ENCODE measurements at places on chromosomes 1 and 21.

- no peak for DNase-seq
Measured at GRCh38 chr1:181219938-181220337, 131.4 kb downstream of the IER5 start.

GRCh38 chr1:199743227-199743626 lies 284.3 kb upstream of the NR5A2 start:
- DNase-seq, result no peak

DNA sequence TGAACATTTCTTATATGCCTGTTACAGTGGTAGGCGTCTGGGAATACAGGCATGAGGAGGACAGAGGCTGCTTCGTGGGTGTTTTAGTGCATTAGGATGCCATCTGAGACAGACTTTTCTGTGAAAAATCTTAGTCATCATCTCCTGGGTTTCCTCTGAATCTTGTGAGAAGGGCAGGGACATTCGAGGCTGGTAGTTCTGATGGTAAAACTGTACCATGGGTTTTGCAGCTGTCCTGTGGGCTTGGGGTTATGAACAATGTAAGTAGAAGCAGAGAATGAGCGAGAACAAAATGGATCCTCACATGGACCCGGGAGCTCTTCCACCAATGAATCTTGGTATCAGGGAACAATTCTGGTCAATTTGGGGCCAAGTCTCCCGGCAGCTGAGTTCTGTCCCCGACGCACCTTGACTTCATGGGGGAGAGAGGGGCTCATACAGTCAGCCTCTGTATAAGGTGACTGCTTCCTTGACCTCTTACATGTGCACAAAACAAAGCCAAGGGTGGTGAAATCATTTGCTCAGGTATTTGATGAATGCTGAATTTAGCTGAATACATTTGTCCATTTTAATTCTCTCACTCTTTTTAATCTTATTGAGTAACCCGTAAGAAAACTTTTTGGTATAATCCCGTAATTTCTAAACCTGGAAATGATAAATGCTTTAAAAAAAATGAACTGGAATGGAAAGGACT lies 63.6 kb upstream of the ERRFI1 start:
- DNase-seq, result no peak

DNA sequence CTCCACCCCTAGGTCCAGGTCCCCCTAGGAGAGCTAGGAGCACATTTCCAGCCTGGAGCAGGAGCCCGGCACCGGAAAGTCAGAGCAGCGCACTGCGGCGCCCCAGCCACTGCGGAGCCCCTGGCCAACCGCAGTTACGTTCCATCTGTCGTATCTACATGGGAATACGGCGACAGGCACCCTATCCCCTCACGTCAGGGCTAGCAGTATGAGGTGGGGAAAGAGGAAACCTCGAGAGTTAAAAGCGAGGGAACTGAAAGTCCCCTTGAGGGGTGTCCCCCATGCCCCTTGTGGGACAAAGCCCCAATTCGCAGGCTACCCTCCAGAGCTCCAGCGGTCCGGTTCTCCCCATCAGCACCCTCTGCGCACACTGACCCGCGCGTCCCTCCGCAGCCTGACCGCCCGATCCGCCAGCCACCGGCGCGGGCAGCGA lies 995 bp downstream of the COLGALT2 start:
- DNase-seq, result no peak

GRCh38 chr21:14319805-14320204 lies 63.1 kb downstream of the HSPA13 start:
- DNase-seq, result no peak

DNA sequence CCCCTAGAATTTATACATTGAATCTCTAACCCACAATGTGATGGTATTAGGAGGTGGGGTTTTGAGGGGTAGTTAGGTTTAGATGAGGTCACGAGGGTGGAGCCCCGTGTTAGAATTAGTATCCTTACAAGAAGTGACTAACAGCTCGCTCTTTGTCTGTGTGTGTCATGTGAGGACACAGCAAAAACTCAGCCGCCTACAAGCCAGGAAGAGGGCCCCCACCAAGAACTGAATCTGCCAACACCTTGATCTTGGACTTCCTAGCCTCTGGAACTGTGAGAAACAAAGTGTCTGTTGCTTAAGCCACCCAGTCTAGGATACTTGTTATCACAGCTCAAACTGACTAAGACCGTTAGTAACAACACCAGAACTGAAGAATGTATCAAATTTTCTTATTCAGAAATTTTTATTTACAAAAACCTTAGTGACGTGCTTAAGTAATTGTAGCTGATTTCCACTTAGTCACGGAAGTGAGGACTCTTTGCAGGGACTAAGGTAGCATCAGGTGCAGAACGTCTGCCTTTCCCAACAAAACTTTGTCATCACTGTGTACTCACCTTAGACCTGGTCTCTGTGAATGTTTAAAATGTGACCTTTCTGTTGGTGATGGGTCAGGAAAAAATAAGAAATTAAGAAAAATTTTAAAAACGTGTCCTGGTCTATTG lies 24.5 kb upstream of the LRRC8C start:
- DNase-seq, result no peak

DNA sequence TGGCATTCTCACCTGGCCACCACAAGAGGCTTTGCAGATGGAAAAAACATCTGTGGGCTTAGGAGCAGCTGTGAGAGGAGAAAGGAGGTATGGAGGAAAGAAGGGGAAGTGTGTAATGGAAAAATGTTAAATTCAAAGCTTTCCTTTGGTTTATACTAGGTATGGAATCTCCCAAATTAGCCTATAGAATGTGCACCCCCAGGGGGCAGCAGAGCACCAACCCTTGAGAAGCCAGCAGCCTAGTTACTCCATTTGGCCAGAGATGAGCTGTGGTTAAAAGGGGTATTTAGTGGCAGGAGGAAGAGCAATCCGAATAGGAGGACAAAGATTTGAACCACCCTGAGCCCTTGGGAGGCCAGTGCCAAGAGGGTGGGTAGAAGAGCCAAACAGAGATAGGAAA lies 97.5 kb upstream of the CTTNBP2NL start:
- no peak for DNase-seq

GRCh38 chr1:32540605-32541004 lies 1.4 kb downstream of the ZBTB8A start:
- DNase-seq, result no peak

- no peak for DNase-seq
Measured at GRCh38 chr1:98677288-98677687, 15.8 kb downstream of the SNX7 start.

- no peak for DNase-seq
Measured at GRCh38 chr1:171173069-171173468, 12.0 kb upstream of the FMO2 start.

GRCh38 chr1:9239622-9240401 lies 5.2 kb downstream of the H6PD start:
- peak; percentile 72 for DNase-seq

- no peak for DNase-seq
Measured at GRCh38 chr1:31295874-31296485, 608 bp downstream of the SNRNP40 start.

DNA sequence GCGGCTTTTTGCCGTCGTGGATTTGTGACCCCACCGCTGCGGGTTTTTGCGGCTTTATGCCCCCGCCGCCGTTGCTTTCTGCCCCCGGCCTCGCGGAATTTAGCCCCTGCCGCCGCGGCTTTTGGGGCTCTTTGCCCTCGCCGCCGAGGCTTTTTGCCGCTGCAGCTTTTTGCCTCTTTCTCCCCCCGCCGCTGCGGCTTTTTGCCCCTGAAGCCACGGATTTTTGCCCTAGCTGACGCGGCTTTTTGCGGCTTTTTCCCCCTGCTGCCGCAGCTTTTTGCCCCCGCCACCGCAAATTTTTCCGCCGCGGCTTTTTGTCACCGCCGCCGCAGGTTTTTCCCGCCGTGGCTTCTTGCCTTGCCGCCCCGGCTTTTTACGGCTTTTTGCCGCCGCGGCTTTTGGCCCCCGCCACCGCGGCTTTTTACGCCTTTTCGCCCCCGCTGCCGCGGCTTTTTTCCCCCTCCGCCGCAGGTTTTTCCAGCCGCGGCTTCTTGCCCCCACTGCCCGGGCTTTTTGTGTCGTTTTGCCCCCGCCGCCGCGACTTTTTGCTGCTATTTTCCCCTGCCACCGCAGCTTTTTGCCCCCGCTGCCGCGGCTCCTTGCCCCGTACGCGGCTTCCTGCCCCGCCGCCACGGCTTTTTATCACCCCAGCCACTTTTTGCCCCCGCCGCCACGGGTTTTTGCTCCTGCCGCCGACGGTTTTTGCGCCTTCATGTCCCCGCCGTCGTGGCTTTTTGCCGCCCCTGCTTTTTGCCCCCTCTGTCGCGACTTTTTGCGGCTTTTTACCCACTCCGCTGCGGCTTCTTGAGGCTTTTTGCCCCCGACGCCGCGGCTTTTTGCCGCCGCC lies 3933.6 kb downstream of the SRGAP2C start:
- DNase-seq, result no peak

DNA sequence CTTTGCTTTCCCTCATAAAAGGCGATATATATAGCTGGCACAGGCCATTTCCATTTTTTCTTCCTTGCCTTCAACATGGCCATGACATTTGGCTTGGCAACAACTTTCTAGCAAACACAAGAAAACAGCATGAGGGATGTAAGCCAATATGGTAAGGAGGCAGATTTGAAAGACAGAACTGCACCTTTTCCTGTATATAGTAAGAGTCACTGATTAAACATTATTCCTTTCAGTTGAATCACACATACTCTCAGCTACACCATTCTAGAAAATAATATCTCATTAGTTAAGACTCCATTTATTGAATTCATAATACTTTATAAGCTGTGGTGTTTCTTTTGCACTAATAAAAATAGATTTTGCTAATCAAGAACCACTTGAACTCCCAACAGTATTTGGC lies 9.5 kb downstream of the SIKE1 start:
- no peak for DNase-seq

DNA sequence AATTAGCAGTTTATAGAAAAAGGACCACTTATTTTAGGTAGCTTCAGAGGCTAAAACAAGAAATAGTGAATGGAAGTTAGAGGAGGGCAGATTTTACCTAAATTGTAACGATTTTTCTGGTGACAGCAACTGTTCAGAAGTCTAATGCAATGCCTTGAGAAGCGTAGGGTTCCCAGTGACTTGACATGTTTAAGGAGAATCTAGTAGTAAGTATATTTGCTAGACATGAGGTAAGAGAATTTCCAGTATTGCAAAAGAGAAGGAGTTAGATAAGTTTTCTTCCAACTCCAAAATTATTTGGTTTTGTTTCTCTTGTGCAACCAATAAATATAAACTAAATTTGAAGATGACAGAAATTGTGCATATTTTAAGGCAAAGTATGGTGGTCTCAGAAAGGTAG lies 140.0 kb downstream of the SMYD3 start:
- DNase-seq, result no peak

DNA sequence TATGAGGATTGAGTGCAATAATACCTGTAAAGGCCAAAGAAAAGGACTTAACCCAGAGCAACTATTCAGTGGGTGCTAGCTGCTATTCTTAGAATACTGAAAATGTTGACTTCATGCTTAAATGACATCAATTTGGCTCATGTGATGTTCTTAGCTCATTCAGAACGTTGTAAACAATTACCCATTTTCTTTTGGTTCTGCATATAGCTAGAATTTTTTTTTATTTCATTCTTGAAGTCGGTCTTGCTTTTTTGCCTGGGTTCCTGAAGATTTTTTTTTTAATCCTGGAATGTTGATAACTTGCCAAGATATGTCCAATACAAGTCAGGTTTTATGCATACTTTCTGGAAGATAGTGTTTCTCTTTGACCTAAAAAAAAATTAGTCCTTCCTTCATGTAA lies 772.0 kb downstream of the LTN1 start:
- DNase-seq, result no peak

DNA sequence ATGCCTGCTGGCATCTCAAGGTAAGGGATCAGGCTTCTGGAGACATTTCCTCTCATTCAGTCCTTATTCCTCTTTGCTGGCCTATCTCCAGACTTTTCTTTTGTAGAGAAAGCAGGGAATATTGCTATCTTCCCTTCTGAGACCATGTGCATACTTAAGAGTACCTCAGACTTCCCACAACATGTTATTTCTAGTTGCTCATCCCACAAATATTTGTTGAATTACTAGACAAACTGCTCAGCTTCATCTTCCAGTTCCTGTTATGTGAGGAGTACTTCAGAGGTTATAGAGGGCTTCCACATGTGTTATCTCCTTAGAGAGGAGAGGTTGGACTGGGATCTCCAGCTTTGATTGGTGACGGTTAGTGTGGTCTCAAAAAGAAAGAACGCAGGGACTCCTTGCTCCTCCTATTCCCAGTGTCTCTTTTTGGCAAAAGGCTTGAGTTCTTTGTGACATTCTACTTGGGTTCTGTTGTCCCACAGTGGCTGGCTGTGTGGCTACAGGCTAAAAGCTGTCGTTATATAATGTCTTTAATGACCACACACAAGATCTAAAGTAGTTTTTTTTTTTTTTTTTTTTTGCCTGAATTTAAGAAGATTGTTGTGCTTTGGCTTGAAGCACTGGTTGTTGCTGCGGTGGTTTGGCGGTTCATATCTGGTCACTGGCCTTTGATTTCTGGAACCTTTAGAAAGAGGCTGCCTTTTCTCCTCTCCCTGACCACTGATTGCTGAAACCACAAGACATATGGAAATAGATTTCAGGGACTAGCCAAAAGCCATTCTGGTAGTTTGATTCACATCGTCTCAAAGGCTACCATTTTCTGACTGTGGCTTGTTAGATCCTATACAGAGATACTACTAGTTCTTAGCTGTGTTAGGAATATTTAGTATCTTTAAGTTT lies 78.7 kb downstream of the FGGY start:
- DNase-seq, result no peak

- peak; percentile 35 for DNase-seq
Measured at GRCh38 chr1:154352581-154353459, 27.5 kb downstream of the ATP8B2 start.

DNA sequence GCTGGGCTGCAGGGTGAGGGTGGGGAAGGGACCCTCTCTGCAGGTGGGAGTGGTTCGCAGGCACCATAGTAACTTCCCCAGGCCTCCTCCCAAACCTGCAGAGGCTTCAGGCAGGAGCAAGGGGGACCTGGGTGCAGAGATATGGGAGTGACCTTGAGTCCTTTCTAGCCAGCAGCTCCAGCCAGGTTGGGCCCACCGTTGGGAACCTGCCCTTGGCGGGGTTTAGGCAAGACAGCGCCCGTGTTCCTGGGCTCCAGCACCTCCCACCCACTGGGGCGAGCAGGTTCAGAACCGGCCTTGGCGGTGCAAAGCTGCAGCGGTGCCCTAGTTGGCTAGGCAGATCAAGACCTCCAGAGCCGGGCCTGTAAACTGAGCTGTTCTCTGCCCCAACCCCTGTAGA lies 2.2 kb upstream of the PRDM16 start:
- no peak for DNase-seq

DNA sequence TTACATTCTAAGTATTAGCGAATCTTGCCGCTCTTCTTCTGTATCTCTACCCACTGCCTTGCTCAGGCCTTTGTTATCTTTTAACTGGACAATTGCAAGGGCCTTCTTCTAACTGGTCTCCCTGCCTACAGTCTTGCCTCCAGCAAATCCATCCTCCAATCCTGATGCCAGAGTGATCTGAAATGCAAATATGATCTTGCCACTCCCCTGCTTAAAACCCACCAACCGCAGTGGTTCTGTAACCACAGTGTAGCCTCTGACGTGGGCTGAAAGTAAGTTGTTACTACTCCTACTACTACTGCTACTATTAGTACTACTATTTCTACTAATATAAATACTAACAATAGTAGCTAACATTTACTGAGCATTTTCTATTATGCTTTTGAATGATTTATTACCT lies 12.4 kb downstream of the MOV10 start:
- no peak for DNase-seq

- DNase-seq, result no peak
Measured at GRCh38 chr1:118100686-118101514, 84.1 kb downstream of the SPAG17 start.

All from KG1 (cell line).